Progenitor cell of endocrine pancreas (in vitro differentiated cells): ENCODE measurements at places on chromosomes 13 and 19.

- no peak for DNase-seq
Observed at GRCh38 chr13:53182724-53183123, 154.1 kb downstream of the OLFM4 start.

- DNase-seq, result no peak
Observed at GRCh38 chr13:32737111-32737571, 150.9 kb downstream of the PDS5B start.

DNA sequence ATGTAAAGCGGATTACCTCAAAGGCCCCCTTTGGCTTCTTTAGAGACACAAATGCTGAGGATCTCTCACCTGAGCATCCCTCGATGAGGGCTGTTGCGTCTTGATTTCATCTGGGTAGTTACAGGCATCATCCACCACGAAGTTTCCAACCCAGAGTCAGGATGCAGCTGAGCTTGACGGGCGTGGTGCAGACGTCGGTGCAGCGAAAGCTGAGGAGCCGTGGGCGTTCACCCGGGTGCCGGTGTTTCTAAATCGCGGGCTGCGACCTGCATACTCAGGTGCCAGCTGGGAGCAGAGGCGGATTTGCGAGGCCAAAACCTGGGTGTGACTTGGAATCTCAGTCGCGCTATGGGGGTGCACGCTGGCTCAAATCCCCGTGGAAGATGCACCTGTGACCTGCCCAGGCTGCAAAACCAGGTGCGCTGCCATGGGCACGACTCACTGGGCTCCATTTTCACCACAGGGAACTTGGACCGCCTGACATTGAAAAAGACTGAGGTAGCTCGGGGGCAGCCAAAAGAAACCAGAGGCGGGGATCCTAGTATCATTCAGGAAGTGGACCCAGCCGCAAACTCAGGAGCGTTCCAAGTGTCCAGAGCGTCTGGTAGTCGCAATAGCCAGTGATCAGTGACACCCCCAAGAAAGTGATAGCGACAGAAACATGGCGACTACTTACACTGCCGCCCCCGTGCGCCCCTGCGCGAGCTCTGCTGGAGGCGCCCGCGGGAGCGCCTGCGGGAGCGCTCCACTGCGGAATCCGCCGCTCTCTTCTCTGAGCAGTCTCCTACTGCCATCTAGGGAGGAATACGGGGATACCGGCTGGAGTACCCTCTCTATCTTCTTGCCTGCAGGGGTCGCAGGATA, 36.4 kb upstream of the IGFL4 start:
- peak; percentile 69 for DNase-seq

GRCh38 chr13:111259058-111259457, 61.4 kb upstream of the TEX29 start:
- DNase-seq, result no peak

GRCh38 chr19:50341091-50341564, 12.0 kb upstream of the KCNC3 start:
- DNase-seq, result no peak

- DNase-seq, result no peak
Observed at GRCh38 chr13:66972659-66973058, 257.5 kb downstream of the PCDH9 start.

DNA sequence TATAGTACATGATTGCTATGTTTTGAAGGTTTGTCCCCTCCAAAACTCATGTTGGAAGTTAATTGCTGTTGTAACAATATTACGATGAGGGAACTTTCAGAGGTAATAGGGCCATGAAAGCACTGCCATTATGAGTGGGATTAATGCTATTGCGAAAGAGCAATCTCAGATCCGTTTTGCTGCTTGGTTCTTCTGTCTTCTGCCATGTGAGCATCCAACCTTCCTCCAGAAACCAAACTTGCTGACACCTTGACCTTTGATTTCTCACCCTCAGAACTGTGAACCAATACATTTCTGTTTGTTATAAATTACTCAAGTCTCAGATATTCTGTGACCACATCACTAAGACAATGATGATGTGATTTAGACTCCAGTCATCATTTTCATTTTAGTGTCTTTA, 2590.9 kb downstream of the PCDH9 start:
- no peak for DNase-seq

- no peak for DNase-seq
Observed at GRCh38 chr13:99199541-99200431, 868 bp upstream of the UBAC2 start.

- DNase-seq, result no peak
Observed at GRCh38 chr13:51829568-51829899, 15.4 kb downstream of the TMEM272 start.

DNA sequence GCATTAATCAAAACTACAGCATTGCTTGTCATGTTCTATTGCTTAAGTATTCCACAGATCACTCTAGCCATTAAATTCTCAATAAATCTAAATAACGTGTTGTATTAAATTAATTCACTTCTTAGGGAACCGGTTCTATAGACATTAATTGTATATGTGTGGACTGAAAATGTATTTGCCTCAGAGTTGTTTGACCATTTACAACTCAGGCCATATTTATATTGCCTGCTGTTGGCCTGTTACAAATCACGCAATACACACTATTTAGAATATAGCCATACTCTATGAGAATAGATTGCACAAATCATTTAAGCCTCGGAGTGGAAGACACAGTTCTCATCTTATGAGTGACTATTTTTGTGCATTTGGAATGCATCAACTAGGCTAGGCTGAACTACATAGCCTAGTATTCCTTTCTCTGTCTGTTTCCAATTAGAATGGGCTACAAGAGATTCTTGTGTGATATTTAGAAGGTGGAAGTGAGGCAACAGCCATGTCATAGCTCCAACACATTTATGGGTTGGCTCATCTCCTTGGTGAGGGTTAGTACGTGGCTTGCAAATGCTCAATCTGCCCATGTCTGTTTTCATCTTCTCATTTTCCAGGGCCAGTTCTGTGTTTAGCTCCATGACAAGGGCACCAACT, 1116.1 kb downstream of the PCDH9 start:
- DNase-seq, result no peak

DNA sequence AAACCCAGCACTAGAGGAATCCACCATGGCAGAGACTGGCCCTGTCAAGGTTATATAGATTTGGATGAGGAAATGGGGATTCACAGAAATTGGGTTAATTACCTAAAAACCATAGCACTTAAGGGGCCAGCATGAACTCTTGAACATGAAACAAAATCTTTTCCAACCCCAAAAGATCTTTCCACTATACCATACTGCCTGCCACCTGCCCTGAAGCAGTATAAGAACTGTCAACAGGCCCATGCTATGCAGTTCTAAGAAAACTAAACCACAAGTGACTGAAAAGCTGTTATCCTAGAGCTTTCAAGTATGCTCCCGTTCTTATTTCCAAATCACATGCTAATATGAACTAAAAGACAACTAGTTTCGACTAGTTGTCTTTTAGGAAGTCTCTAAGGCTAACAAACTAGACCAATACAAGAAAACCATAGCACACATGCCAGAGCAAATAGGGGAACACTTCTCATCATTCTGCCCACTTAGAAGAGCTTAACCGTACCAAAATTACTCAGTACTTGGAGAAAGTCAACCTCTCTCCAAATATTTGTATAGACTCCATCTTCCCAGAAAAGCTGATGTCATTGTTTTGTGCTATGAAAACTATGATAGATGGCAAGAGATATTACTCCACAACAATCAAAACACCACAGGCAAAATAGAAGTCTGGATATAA, 27.5 kb downstream of the HSPH1 start:
- no peak for DNase-seq

DNA sequence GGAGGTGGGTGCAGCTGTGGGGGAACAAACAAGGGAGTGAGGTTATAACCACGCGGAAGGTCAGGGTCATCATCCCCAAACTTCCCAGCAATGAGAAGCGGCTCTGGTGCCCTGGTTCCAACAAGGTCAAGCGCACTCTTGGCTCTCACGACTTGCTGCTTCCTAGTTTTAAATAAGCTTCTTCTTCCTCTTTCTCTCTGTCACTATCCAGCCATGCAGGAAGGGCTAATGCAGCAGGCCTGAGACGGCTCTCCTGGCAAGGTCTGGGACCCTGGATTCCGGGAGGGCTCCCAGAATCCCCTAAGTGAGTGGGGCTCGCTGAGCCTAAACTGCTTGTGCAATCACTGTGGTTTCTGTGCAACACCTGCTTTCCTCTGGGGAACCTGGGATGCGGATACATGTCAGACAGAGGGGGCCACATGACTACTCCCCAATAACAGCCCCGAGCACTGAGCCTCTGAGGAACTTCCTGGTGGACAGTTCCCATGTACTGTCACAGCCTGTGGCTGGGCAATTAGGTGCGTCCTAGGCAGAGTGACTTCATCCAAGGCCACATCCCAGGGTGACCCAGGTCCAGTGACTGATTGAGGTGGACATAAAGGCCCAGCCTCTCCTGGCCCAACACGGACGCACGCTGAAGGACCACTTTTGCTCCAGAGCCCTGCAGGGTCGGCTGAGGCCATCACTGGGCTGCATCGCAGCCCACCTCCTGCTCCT, 24.2 kb downstream of the VRK3 start:
- DNase-seq, result no peak

DNA sequence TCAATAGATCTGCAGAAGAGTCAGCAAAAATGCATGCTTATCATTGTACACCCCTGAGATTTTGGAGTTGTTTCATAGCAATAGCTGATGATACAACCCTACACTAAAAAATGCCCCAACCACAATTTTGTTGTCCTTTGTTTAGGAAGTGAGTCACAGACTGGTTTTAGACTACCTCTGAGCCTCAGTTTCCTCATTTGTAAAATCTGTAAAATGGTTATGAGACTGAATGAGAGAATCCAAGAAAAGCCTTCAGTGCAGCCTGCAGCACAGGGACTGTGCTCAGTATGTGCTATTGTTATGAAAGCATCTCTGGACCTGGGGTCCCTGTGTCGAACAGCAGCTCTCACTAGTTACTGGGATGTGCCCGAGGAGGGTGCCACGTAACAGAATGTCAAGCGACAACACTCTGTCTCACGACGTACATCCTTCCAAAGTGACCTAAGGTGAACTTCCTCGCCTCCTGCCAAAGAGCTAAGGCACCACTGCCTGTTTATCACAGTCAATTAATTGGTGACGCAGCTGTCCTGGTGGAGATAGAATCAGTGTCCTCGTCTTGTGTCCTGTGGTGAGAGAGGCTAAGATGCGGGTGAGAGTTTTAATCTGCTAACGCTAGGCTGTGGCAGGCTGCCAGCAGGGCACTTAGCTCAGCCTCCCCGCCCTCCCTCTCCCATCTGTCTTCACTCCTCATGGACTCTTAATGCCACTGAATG, 18.1 kb downstream of the DHRS12 start:
- no peak for DNase-seq

GRCh38 chr19:31325342-31325741, 23.9 kb downstream of the TSHZ3 start:
- DNase-seq, result no peak

- DNase-seq, result no peak
Observed at GRCh38 chr13:59368693-59369092, 795.0 kb downstream of the DIAPH3 start.

- no peak for DNase-seq
Observed at GRCh38 chr13:54912367-54912766, 1883.8 kb downstream of the OLFM4 start.

DNA sequence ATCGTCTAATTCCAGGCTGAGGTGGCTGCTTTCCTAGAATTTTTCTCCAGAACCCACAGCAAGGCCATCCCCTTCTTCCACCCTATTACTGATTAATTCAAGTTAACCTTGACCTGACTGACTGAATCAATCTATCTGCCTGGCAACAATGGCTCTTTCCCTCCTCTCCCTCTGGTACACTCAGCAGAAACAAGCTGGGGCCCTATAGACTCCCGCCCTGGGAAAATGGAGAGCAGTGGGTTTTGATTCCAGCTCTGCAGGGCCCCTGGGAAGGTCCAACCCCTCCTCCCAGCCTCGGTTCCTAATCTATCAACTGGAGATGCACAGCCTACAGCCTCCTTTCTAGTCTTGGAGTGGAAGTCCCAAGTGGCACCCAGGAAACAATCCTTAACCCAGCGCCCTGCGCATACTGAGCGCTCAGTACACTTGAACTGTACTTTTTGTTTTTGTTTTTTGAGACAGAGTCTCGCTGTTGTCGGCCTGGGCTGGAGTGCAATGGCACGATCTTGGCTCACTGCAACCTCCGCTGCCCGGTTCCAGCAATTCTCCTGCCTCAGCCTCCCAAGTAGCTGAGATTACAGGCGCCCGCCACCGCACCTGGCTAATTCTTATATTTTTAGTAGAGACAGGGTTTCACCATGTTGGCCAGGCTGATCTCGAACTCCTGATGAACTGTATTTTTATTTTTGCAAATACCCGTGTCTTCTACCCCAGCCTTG, 5.2 kb upstream of the C3 start:
- DNase-seq, result no peak

- no peak for DNase-seq
Observed at GRCh38 chr19:7697721-7698287, 4.1 kb downstream of the FCER2 start.

- DNase-seq, result peak; percentile 13
Observed at GRCh38 chr19:13505761-13506470, 363 bp downstream of the CACNA1A start.
